ENCODE measurements at places on chromosomes 4 and X. TPM values are rescaled to one million over a fixed set of nuclear protein-coding genes. Genes with fewer than 3 reads are reported as not detected.

The GDPD2 gene
- total RNA-seq, result 9.8 TPM

The JAKMIP1 gene
- 62.8 TPM for total RNA-seq

The CT45A10 gene
- not detected for total RNA-seq

DNA sequence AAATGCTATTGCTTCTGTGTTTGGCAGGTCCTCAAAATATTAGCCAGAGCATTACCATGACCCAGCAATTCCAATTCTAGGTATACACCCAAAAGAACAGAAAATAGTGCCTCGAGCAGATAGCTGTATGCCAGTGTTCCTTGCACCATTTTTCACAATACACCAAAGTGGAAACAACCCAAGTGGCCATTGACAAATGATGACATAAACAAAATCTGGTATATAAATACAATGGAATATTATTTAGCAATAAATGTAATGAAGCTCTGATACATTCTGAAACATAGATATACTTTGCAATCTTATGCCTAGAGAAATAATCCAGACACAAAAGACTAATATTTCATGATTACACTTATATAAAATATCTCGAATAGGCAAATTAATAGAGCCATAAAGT lies 451.8 kb upstream of the PCDH7 start:
- DNase-seq, result no peak

GRCh38 chr4:243426-243825 lies 61.8 kb downstream of the ZNF732 start:
- DNase-seq, result no peak

All from dorsolateral prefrontal cortex (tissue), 122 donors.